ENCODE measurements at places on chromosomes 5 and 9. TPM values are rescaled to one million over a fixed set of nuclear protein-coding genes. Genes with fewer than 3 reads are reported as not detected.

The CDH10 gene
- 6.7 TPM for polyA plus RNA-seq

The SLC44A1 gene
- polyA plus RNA-seq, result 47.1 TPM

The FBP2 gene
- not detected for polyA plus RNA-seq

The TXNDC8 gene
- not detected for polyA plus RNA-seq

DNA sequence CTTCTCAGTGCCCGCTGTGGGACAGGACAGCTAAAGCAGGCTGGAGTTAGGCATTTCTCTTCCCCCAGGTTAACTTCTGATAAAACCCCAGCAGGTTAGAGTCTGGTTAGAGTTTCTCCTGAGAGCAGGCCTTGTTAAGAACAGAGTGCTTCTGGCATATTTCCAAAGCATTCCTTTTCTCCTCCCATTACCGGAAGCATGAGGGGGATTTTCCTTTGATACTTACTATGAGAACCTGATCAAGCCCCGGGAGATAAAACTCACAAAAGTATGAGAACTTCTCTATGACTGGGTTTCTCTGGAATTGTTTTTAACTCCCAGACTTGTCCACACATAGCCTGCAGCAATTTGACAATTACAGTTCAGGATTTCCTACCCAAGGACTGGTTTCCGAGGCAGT is 77.4 kb upstream of the MAST4 start:
- DNase-seq, result no peak

The IL6ST gene
- polyA plus RNA-seq, result 117 TPM

- no peak for DNase-seq
Measured at GRCh38 chr5:135569755-135570452, 8.9 kb downstream of the CXCL14 start.

DNA sequence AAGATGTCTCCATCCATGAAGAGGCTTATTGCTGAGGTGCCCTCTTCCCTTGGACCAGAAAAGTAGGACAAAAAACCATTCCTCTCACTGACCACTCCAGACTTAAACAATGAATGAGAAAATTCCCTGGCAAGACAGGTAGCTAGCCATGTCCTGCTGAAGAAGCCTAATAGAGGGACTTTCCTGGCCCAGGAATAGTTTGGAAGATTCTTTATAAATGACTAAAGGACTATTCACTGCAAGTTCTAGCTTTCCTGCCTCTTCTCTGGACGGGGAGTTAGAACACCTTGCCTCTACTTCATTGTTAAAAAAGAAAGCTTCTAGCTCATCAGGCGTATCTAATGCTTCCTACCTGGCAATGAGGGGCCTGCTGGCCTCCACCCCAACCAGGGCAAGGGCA is 153.6 kb downstream of the NR3C1 start:
- DNase-seq, result no peak

DNA sequence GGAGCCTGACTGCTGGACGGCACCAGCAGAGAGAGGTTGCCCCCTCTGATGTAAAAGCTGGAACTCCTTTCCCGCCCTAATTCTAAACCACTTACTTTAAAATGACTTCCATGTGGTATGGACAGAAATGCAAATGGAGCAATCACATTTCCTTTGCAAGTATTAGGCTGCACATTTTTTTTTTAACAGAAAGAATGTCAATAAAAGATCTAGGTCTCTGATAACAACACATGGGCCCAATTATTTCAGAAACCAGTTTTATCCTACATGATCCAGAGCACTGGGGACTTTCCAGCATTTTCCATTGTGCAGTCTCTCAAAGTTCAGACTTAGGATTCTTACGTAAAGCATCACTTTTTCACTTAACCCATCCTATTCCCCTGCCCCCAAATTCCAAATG is 203.7 kb downstream of the NXNL2 start:
- no peak for DNase-seq

DNA sequence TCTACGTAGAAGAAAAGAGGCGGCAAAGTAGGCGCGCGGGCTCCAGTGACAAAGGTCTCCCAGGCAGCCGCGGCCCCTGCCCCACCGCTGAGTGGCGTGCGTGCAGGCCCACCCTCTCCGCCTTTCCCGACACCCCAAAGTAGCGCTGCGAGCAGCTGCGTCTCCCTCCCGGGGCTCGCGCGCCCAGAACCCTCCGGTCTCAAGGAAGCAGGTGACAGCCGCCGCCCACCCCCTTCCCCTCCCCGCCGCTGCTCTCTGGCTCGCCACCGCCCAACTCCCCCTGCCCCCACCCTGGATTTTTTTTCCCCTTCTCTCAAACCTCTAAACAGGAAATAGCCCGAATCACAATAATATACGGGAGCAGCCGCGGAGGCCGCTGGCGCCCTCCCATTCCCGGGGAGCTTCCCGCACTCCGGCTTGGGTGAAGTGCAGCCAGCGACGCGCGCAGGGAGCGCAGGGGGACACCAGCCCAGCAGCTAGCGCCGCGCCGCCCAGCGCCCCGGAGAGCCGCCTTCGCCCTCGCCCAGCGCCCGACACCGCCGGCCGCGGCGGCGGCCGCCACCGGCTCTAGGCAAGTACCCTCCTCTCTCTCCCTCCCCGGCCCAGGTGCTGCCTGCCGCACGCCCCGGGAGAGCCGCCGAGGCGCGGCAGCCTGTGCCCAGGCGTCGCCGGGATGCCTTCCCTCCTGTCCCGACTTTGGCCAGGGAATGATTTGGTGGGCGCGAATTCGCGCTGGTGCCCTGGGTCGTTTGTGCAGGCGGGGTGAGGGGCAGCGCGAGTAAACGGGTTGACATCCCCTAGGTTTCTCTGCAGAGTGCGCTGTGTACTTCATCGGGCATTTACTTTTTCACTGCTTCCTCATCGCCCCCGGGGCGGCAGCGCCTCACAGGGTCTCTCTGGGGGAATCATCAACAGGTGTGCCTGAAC is 52.7 kb upstream of the TJP2 start:
- DNase-seq, result no peak

GRCh38 chr9:108149326-108149725 is 659.8 kb upstream of the KLF4 start:
- no peak for DNase-seq

The JAKMIP2 gene
- polyA plus RNA-seq, result 5.2 TPM

DNA sequence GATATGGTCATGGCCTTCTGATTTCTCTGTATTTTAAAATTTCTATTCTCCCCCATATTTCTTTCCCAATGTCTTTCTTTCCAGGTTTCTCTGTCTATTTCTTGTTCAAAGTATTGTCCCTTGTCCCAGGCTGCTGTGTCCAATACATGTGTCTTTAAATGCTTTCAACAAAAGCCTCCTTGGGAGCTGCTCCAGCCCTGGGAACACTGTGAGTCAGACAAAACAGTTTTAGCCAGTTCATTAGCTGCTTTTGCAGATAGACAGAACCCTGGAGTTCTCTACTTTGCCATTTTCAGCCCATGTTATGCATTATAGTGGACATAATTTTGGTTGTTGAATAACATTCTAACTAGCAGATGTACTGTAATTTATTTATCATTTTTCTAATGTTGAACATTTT is 20.5 kb upstream of the JAK2 start:
- DNase-seq, result no peak

DNA sequence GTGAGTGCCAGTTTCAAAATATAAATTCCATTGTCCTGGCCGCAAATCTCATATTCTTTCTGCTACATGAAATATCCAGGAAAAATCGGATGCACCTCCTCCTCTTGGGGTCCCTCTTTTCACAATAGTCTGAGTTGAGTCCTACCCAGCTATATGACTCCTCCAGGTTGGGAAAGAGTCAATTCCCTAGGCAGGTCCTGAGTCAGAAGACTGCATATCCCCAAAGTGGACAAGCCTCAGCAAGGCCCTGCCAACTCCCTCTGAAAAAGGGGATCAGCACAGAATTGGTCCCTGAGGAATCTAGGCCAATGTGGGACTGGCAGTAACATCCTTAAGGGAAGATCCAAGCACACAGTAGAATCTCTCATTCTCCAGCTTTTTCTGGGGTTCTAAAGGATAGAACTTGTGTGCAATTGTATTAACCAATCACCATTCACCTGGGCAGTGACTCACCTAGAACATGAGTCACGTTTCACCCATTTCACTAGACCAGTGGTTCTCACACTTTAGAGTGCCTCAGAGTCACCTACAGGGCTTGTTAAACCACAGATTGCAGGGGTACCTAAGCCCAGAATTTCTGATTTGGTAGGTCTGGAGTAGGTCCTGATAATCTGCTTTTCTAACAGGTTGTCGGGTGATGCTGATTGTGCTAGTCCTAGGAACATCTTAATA is 44.7 kb upstream of the TMEM215 start:
- DNase-seq, result no peak

The PAEP gene
- polyA plus RNA-seq, result 0.22 TPM

The FRMD3 gene
- polyA plus RNA-seq, result 21.8 TPM

- no peak for DNase-seq
Measured at GRCh38 chr5:10367579-10367978, 14.1 kb downstream of the MARCHF6 start.

The PHF2 gene
- 40.4 TPM for polyA plus RNA-seq

The DDX4 gene
- polyA plus RNA-seq, result not detected

- no peak for DNase-seq
Measured at GRCh38 chr9:74642376-74642775, 145.2 kb downstream of the RORB start.

- DNase-seq, result no peak
Measured at GRCh38 chr5:1948663-1949191, 66.0 kb upstream of the IRX4 start.

DNA sequence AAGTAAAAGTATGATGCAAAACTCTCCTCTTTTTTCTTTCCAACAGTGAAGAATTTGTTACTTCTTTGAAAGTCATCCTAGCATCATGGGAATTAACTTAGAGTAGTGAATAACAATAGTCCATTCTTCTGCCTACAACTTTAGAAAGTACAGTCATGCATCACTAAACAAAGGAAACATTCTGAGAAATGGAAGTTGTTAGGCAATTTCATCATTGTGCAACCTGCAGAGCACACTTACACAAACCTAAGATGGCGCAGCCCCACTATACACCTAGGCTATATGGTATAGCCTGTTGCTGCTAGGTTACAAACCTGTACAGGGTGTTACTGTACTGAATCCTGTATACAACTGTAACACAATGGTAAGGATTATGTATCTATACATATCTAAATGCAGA is 1209.3 kb upstream of the C9orf72 start:
- DNase-seq, result no peak

DNA sequence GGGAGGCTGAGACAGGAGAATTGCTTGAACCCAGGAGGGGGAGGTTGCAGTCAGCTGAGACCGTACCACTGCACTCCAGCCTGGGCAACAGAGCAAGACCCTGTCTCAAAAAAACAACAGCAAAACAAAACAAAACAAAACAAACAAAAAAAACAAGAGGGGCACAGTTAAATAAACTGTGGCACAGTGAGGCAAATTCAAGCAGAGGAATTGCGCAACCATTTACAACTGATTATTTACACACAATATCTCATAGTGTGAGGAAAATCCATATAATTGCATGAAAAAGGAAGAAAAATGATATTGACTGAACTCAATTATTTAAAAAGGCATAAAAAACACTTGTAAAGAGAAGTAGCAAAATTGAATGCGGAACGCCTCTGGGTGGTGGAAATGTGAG is 161.5 kb downstream of the CRB2 start:
- no peak for DNase-seq

GRCh38 chr5:62825623-62826220 is 247.1 kb downstream of the LRRC70 start:
- no peak for DNase-seq

DNA sequence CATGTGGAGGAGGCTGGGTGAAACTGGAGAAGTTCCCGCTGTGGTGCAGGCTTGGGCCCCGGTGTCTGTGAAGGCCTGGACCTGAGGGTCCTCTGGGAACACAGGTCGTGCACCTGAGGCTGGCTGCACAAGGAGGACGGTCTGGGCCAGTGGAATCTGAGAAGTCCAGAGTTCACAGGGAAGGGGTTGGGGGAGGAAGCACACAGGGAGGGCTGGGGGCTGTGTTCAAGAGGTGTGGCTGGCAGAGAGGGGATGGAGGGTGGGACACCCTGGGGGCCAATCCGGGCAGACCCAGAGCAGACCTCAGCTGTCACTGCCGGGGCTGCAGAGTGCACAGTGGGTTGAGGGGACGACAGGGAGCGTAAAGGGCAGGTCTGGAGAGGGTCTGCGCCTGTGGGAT is 2.6 kb downstream of the SLC9A3 start:
- DNase-seq, result no peak

DNA sequence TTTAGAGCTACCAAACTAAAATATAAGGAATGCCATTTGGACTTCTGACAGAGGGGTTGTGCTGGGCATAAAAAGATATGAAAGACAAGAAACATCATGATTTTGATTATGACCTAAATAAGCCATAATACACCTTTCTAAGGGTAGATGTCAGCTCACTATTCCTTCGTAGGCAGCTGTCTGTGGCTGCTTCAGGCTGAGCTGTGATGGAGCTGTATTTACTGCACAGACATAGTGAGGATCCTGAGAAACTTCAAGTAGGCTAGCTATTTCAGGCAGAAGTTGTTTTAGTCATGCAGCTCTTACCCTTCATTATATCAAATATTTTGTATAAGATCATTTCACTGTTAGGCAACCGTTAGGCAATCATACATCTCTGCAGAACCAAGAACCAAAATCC is 511.7 kb downstream of the CDH12 start:
- no peak for DNase-seq

The ZFAND5 gene
- 211 TPM for polyA plus RNA-seq

GRCh38 chr5:170159101-170159698 is 53.5 kb downstream of the FOXI1 start:
- DNase-seq, result no peak

GRCh38 chr5:148830211-148830610 is 3.8 kb downstream of the ADRB2 start:
- no peak for DNase-seq

DNA sequence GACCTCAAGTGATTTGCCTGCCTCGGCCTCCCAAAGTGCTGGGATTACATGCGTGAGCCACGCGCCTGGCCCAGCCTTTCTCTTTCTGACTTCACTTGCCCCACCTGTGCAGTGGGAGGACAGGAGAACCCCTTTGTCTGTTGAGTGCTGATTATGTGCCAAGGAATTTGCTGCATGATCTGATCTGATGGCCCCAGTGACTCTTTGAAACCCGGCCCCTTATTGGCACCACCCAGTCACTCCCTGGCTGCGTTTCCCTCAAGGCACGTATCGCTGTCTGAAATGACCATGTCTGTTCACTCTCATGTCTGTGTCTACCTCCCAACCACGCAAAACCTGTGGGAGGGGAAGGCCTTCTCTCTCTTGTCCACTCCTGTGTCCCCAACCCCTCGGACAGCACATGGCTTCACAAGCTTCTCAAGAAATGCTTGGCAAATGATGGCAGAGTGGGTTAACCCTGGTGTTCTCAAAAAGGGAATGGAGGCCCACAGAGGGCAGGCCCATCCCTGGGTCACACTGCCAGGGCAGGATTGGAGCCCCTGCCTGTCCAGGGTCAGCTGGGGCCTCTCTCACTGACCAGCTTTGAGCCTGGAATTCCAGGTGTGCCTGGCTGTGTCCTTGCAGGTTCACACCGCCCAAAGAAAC is 21.9 kb downstream of the NEK6 start:
- no peak for DNase-seq

The SPATA31A3 gene
- polyA plus RNA-seq, result not detected
